Activated T-helper 1 cell treated with anti-CD3 and anti-CD28 coated beads, Interleukin-12 subunit alpha, Interleukin-12 subunit beta, Interleukin-2, Interleukin-4 antibody, amounts not matched to agents 30 ng/mL and 10 ng/mL and 1 ng/mL, durations not matched to agents 14 hours and 24 hours and 36 hours (primary cell): ENCODE measurements at places on chromosomes 3 and 15.

GRCh38 chr3:2094941-2095340 is 3.7 kb upstream of the CNTN4 start:
- DNase-seq, result no peak

- no peak for DNase-seq
These were observed 50.1 kb downstream of the PPM1L start for GRCh38 chr3:160806094-160806493.

DNA sequence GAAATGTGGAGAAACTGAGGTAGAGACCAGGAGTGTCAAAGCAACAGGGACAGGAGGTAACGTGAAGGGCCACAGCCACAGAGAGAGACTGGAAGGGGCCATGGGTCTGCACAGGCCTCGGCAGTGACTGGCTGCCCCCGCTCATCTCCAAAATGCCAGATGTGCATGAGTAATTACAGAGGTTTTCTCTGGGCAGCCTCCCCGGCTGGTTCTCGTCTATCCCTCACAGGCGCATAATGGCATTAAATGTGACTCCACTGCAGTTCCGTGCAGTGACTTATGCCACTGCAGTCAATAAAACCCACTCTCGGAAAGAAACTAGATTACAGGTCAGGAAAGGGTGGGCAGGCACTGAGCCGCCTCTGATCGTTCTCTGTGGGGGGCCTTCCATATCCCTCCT is 74.7 kb downstream of the WDR76 start:
- no peak for DNase-seq

DNA sequence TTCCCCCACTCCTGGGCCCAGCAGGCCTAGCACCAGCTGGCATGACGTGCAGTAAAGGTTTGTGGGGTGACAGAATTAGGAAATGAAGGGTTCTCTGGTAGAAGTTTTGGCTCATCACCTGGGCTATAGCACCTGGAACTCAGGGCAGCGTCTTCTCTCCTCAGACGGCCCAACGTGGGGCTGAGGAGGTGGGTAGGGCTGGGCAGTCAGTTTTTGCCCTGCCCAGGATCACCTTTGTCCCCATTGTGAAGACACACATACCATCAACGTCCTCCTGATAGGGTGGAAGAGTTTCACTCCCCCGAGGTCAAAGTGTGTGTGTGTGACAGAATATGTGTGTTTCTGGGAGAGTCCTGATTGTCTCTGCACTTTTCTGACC is 12.1 kb downstream of the KBTBD13 start:
- no peak for DNase-seq

- DNase-seq, result no peak
These were observed 374.6 kb upstream of the TBL1XR1 start for GRCh38 chr3:177571944-177572315.

GRCh38 chr3:9727743-9728142 is 3.8 kb upstream of the BRPF1 start:
- no peak for DNase-seq

DNA sequence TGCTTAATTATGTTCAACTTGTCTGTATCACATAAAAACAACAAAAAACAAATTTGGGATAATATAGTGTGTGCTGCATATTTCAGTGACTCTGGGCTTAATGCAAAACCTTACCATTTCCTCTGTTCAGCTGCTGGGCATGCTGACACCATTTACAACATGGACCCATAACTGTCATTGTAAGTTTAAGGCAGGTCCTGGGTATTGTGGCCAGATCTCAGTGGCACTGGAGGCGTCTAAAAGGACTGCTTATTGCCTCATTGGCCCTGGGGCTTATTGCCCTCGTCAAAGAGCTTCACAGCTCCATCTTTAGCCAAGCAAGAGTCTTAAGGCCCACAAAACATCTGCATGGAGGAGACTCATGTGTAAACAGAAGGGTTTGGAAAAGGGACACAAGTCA is 390.2 kb downstream of the NR2F2 start:
- DNase-seq, result no peak

DNA sequence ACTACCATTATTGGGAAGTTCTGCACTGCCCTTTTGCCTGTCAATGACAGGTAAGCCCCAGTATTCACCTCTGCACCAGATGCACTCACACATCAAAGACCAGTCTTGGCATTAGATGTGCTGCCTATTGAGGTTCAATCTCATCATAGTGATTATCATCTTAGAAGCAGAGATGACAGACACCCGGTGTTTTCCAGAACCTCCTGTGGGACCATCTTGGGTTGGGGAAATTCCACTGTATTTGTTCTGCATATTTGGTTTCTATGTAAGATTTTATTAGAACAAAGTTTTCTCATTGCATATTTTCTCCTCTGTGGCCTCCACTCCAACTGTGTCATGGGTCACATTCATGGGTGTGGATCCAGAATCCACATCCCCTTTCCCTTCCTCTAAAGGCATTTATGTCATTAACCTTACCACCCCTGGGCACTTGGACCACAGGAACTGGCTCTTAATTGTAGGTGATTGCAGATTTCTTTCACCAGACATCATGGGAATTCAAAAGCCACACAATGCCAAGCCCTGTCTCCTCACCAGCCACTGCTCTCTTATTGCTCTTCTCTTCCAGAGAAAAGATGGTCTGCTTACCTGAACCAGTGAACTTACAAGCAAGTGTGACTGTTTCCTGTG is 31.2 kb downstream of the PLA1A start:
- no peak for DNase-seq

- DNase-seq, result no peak
These were observed 174.3 kb downstream of the SMAD6 start for GRCh38 chr15:66876421-66876730.

DNA sequence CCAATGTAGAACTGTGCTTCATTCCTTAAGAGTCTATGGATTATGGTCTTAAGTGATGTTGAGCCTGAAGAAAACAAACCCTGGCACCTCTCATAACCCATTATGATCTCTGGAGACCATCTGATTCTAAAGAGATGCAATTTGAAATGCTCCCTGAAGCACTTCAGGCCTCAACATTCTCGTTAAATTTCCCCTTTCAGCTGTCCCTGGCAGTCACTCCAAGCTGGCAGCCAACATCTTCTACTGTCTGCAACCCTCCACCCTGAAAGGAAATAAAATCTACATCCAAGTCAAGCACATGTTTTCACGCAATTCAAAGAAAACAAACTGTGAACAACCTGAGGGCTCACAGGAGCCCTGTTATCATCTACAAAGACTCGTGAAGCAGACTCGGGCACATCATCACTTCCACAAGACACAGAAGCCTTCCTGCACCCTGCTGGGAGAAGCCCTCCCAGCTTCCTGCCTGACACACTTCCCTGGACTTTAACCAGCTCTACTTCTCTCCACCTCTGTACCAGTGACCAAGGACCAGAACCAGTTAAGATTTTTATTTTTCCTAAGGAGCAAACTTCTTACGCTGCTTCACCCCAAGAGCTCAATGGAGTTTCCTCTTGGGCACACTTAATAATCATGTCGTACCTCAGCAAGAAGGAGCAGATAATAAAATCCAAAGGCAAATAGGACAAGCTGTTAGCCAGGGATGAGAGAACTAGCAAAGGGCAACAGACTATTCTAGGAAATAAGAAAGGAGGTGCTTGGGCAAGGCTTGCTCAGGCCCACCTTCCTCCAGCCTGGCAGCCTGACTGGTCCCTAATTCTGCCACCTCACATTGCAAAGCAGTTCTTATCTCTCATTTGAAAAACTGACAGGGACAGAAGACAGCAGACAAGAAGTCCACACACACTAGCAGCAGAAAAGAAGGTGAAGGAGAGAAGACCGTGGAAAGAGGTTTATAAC is 67.1 kb downstream of the MAGI1 start:
- no peak for DNase-seq

- DNase-seq, result no peak
These were observed 115.0 kb downstream of the ALDH1A2 start for GRCh38 chr15:57950381-57950946.

GRCh38 chr3:185153171-185153771 is 411 bp upstream of the C3orf70 start:
- no peak for DNase-seq

DNA sequence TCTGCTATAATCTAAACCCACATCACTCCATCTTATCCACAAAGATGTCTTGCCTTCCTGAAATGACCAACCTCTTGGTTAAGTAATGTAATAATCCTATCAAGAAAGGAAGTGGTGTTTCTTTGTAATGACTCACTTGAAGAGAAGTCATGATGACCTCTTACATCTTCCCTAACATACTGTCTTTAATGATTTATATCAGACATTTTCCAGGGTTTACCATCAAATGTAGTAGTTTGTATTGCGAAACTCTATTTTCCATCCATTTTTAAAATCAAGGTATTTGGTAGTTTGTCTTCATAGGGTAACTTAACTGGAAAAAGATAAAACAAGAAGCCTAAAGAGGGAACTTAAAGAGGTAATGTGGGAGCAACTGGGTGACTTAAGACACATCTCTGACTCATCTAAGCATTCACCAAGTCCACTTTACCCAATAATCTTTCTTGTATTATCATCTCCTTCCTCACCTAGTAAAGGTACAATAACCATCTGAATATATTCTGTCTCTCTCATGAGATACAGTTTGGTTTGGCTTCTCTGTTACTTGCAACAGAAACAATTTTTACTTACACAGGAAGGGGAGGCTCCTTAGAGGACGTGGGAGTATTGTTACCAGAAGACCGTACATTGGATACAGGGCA is 5.7 kb upstream of the MAPK6 start:
- DNase-seq, result no peak

DNA sequence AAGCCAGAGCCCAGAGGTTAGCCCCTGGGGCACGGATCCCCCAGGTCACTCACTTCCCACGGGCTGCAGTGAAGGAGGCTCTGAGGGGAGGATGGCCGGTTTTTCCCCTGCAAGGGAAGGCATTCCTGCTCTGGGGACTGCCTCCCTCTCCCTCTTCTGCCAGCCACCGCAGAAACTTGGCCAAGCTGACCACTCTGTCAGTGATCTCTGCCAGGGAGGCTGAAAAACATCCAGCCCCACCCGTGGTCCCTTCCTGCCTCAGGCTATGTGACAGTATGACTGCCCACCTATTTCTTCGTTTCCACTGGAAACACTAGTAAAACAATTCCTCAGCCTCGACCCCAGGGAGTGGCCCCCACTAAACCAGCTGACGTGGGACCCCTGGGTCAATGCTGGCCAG is 14.6 kb upstream of the FANCD2 start:
- DNase-seq, result no peak

DNA sequence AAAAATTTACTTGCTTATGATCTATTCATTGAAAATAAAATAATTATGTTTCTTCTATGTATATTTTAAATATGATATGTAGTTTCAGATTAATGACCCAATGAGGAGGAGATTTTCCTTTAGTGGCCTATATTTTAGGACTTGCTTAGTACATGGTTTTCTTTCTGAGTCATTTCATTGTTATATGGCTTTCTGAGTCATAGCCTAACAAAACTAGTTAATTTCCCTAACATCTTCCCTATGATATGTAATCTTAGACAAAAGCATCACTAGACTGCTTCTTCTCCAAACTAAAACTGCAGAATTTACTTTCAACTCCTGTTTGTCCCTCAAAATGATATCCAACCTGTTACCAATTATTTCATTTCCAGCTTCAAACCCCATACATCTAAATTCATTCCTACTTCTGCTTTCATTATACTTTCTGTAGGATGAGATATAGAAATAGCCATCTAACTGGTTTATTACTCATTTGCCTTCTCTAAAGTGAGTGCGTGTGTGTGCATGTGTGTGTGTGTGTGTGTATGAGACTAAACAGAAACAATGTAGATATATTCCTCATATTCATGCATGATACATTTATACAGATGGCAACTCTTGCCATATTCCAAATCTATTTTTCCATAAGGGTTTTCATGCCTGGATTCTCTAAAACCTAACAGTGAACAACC is 915.0 kb upstream of the GBE1 start:
- DNase-seq, result no peak

- DNase-seq, result no peak
These were observed 713.9 kb upstream of the GBE1 start for GRCh38 chr3:82475306-82475705.

DNA sequence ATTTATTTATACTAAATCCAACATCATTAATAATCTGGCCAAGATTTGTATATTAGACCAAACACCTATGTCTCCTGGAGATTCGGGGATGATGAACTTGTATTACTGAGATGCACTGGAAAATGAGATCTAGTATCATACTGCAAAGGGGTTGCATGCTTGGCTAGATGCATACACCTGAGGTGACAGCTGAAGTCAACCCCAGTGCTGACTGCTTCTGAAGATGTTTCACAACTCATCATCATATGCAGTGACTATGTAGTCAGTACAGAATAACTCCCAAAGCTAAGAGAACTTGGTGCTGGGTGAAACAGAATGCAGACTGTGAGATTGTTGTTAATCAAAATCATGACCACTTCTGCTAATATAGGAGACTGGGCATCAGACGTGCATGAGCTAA is 1114.2 kb downstream of the NSUN3 start:
- DNase-seq, result no peak

- no peak for DNase-seq
These were observed 251.1 kb upstream of the ST8SIA2 start for GRCh38 chr15:92142242-92143232.

DNA sequence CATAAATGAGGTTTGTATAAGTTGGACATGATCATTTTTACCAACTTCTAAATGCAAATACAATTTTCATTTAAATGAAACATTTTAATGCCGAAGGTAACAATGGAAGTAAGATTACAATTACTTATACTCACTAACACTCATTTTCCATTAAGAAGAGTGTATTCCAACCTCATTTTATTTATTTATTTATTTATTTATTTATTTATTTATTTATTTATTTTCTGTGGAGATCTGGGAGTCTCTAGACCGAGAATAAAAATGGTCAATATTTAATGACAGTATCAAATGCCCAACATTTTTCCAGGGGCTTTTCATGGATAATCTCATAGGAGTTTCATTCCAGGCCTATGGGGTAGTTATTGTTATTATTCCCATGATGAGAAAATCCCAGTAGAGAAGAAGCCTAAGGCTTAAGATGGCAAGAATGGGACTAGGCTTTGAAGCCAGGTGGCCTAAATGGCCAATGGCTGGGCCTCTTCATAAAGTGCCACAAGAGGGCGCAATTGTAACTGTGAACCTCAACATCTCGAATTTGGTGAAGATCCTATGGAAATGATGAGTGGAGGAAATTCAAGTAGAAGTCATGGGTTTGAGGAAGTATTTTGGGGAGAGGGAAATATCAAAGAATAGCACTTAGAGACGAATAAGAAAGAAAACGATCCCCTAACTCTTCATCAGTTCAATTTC is 21.3 kb downstream of the VGLL3 start:
- peak; percentile 9 for DNase-seq

DNA sequence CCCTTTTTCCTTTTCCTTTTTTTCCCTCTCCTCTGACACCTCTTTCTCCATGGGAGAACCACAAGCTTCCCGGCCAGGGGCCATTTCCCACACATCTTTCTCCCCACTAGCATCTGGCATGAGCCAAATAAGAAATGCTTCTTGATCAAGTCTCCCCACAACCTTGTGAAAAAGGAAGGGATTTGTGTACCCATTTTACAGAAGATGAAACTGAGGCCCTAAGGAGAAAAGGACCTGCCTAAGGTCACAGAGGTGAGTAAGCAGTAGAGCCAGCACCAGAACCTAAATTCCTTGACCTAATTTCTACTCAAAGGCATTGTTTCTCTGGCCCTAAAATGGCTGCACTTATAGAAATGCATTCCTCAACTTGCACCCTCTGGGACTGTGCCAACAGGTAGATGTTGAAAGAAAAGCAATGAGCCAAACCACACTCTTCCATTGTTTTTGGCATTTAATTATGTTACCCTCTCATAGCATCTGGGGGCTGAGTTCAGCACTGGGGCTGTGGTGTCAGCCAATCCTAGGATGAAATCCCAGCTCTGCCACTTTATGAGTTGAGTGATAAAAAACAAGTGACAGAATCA is 81.7 kb upstream of the TLE3 start:
- no peak for DNase-seq
